ENCODE measurements at places on chromosomes 3 and 15.

DNA sequence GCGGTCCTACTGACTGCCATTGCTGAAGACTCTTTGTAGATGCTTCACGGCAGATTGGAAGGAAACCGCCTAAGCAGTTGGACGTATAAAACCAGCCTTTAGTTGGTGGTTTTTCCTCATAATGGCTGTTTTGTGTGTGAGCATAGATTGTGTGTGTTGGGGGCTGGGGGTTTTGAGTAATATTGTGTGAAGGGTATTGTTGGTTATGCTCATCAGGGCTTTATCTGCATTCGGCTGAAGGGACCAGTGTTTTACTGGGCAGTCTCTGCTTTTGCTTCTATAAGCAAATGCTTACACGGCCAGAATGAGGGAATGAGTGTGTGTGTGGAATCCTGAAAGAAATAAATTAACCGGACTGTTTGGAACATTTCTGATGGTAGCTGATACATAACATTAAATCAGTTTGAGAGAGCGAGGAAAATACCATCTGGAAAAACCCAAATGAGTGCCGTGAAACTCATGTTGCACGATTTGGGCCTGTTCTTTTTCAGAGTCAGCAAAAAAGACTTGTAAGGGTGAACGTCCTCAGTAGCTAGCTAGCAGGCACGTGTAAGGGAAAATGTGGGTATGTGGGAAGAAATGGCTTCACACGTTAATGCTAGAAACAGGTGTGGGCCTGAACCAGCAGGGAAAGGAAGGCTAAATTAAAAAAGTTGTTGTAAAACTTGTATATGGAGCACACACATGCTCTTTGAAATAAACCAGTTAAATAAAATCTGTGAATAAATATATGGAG lies 1.9 kb downstream of the MITF start:
- no peak for DNase-seq

- no peak for DNase-seq
Observed at GRCh38 chr3:138907539-138907938, 39.4 kb downstream of the FOXL2 start.

- no peak for DNase-seq
Observed at GRCh38 chr15:52338058-52338457, 42.5 kb upstream of the MYO5C start.

GRCh38 chr15:46856839-46857502 lies 860.3 kb upstream of the SEMA6D start:
- DNase-seq, result no peak

DNA sequence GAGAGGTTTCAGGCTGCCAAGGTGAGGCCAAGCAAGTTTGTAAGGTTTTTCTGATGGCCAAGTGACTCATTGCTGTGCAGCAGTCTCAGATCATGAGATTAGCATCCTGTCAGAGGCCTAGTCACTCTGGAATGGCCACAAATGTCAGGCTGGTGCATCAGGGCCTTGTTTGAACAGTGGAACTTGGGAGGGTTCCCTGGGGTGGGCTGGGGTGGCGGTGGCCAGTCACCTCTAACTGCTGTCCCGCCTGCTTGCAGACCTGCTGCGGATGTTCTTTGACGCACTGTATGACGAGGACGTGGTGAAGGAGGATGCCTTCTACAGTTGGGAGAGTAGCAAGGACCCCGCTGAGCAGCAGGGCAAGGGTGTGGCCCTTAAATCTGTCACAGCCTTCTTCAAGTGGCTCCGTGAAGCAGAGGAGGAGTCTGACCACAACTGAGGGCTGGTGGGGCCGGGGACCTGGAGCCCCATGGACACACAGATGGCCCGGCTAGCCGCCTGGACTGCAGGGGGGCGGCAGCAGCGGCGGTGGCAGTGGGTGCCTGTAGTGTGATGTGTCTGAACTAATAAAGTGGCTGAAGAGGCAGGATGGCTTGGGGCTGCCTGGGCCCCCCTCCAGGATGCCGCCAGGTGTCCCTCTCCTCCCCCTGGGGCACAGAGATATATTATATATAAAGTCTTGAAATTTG lies 2.8 kb upstream of the FAM131A start:
- DNase-seq, result no peak

GRCh38 chr15:41116116-41116961 lies at the start of gene INO80:
Gene INO80 (minus strand): TSS chr15:41116280. CDS start chr15:41096310, 19,970 bp downstream.
- DNase-seq, result peak; percentile 97

DNA sequence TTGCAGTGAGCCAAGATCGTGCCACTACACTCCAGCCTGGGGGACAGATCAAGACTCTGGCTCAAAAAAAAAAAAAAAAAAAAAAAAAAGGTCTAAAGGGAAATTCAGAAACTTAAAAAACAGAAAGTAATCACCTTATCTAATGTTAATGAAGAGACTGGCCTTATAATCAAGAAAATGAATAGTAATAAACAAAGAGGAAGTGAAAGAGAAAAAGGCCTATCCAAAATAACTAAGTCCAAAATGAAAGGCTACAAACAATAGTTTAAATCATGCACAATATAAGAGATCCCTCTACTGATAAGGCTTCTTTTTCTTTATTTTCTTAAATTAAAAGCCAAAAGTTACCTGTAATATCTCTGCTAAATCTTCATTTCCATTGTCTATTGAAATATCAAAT lies 37.1 kb upstream of the HDC start:
- DNase-seq, result no peak

DNA sequence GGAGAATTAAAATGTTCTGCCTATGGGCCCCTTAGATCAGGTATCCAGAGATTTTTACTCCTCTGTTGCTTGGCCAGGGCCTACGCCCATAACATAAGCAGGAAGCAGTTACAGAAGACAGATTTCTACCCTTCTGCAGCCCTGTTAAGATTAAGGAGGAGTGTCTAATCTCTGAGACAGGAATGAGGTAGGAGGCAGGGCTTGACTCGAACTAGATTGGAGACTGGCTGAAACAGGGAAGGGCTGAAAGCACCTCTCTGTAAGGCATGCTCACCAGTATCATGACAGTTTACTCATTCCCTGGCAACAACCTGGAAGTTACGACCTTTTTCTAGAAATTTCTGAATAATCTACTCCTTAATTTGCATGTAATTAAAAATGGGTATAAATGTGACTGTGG lies 16.7 kb downstream of the PLA2G4D start:
- DNase-seq, result no peak

- DNase-seq, result no peak
Observed at GRCh38 chr15:69958496-69959084, 139.1 kb downstream of the TLE3 start.

DNA sequence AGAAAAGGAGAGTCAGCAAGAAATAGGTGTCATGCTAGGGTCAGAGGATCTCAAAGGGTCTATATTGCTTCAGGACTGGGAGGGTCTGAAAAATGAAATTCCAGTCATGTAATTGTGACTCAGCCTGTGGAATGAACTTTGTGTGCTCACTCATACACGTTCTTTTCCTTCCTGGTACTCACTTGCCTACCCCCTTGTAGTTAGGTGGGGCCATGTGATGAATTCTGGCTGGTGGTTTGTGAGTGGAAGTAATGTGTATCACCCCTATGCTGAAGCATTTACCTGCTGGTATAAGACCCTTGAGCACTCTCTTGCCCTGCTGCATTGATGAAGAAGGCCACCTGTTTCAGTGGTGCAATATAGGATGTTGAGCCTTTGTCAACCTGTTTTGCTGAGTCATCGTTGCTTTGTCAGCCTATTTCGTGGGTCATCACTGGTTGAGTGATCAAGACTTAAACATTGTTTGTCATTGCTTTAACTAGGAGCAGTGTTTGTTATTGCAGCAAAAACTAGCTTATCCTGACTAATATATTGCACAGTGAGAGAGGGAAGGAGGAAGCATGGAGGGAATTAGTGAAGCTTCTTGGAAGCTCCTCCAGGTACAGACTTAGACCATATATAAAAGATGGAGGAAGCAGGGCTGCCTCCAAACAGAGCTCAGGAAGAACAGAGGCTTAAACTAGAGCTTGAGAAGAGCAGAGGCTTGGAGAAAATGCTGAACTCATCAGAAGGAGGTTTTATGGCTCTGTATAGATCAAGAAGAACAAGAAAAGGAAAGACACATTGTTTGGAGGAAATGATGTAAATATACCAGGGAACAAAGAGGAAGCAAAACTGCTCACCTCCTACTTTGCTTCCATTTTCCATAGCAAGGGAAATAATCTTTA lies 28.9 kb downstream of the TLNRD1 start:
- no peak for DNase-seq

DNA sequence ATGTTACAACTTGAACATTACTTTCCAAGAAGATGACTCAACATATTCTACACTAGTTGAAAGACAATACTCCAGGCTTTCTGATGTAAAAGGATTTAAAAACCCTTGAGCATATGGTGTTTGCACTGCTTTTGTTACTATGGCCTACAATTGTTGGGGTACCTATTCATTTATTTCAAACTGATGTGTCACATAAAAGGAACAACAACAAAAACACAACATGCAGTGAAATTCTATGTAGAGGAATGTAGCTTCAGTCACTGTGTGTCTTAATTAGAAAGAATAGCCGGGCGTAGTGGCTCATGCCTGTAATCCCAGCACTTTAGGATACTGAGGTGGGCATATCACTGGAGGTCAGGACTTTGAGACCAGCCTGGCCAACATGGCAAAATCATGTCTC lies 1.6 kb downstream of the SPATA16 start:
- DNase-seq, result no peak

DNA sequence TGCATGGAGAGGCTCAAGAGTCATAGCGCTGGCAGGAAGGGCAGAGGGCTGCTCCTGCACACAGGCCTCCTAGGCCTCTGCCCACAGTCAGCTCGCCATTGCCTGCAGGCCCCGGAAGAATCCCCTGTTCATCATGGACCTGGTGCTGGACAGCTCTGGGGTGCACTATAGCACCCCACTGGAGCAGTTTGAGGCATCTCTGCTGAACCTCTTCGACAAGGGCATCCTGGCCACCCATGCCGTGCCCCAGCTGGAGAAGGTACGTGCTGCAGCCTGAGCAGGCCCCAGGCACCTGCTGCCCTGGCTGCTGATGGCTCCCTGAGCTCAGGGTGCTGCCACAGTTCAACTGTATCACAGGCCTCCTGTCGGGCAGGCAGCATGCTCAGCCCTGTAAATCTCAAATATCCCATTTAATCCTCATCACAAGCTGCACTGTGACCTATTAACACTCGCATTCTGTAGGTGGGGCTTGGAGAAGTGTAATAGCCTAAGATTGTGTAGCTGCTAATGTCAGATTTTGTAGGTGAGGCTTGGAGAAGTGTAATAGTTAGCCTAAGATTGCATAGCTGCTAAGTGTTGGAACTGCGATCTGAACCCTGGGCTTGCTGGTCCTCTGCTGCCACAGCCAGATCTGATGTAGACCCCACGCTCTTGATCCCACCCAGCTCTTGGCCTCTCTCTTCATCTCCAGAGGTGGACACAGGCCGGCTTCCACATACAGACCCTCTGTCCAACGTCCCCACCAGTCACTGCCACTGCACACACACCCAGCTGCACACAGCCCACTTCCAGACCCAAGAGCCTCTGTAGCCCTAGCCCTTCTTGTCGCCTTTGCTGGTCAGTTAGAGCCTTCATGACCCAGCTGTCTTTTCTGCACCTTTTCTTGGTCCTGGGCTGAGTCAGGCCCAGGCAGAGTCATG lies 31.9 kb downstream of the DNAH1 start:
- DNase-seq, result no peak

DNA sequence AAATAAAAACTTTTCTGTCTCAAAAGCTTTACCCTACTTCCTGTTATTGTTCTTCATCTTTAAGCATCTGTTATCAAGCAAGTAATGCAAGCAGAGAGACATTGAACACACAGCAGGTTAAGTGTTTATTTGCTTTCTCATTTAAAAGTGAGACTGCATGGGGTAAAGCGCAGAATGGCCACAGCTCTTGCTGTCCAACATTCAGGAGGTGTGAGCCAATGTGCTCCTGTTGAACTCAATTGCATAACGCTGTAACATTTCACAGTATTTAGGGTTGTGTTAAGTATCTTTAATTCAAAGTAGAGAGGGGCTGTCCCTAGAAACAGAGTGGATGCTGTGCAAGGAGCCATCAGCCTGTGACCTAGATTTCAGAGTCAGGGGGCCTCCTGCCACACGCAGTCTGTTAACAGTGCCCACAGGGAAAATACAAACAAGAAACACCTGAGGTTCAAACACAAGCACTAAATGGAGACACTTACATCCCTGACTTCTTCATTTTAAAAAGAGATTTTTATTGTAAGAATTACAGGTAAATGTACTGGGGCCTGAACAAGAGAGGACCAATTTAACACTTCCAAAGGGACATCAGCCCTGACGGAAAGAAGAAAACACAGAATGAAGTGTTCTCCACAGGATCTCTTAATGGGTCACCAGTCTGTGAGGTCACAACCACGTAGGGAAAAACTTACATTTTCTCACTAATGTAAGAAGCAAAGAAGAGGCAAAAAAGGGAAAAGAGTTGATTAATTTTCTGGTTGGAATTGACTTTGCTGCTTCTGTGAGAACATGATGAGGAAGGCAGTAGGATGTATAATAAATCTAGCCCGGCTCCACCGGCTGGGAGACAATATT lies 815.1 kb downstream of the VGLL3 start:
- DNase-seq, result no peak

DNA sequence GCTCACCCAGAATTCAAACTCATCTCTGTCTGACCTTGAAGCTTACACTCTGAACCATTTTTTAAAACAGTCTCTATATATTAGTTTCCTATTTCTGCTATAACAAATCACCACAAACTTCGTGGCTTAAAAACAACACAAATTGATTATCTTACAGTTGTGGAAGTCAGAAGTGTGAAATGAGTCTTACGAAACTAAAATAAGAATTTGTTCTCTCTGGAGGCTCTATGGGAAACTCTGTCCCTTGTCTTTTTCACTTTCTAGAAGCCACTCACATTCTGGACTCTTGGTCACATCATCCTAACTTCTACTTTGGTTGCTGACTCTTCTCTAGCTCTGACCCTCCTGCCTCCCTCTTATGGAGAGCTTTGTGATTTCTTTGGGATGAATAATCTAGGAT lies 429.3 kb upstream of the THBS1 start:
- no peak for DNase-seq

DNA sequence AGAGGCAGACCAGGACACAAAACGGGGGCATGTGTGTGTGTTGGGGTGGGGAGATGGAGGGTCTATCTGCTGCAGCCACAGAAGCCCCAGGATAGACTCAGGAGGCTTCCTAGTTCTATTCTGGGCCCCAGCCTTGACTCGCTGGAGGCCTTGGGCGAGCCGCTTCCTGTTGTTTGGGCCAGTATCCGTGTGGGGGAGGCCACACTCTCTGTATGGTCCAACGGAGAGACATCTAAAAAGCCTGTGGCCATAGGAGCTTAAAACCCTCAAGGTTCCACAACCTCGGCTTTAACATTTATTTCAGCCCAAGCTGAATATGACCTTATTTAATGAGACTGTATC lies 32.8 kb downstream of the POC1A start:
- no peak for DNase-seq

DNA sequence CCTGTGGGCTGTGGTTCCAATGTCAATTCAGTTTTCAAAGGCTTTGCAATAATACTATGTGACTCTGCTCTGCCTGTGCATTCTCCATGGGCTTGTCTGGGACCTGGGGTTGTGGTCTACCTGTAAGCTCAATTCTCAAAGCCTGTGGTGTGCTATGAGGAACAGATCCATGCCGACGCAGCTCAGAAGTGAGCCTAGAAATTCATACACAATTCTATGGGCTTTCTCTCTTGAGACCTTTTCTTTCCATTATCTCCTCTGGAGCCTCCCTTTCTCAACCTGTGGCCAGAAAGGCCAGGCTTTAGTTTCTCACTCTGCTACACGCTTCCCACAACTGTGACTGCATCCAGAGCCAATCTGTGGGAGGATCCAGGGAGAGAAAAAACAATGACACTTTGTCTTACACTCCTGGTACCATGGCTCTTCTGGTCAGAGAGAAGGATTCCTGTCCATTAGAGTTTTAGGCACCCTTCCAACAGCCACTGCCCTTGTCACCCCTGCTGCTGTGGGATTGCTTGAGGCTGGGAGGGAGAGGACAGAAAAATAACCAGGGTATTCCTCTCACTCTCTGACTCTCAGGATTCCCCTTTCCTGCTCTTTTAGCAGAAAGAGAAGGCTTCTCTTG lies 34.1 kb upstream of the KLF13 start:
- DNase-seq, result no peak

- DNase-seq, result no peak
Observed at GRCh38 chr3:88005066-88005465, 53.7 kb downstream of the CGGBP1 start.

All from tibial nerve (tissue), 4 donors.